NCI-H446 treated with DMSO at 0.1 percent for 48 hours (cell line): ENCODE measurements at places on chromosomes 2 and 18.

DNA sequence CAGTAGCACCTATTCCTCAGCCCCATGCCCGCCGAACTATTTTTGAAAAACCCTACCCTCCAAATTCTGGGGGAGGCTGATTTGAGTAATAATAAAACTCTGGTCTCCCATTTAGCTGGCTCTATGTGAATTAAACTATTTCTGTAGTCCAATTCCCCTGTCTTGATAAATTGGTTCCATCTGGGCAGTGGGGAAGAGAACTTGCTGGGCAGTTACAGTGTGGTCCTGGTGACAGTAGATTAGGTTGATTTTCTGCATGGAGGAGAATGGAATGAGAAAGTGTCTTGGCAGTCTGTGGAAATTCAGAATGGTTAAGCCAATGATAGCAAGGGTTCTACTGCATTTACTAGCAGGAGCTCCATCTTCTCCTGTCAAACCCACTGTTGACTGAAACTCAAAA is 95.0 kb downstream of the SPP2 start:
- DNase-seq, result no peak

GRCh38 chr18:45589356-45590035 is 25.8 kb upstream of the SLC14A2 start:
- DNase-seq, result peak; percentile 86

DNA sequence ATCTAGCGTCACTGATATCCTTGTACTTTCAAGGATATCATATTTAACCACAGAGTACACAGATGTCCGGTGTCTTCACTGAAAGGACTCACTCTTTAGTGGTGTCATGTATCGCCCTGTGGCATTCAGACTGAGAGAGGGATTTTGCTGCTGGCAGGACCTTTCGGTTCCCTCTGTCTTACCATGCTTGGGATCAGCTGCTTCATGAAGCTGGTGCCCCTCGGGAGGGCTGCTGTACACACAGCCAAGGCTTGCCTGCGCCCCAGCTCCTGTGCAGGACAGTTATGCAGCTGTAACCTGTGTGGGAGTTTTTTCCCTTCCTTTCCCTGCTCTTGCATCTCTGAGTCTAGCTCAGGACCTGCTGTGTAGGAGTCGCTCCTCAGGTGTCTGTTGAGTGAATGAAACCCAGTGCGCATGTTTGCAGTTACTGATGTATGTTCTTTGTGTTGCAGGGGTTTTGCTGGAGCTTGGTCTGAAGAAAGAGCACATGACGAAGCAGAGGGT is 64.4 kb downstream of the GREB1 start:
- DNase-seq, result no peak

GRCh38 chr2:61253136-61253535 is 91.1 kb downstream of the C2orf74 start:
- DNase-seq, result no peak

DNA sequence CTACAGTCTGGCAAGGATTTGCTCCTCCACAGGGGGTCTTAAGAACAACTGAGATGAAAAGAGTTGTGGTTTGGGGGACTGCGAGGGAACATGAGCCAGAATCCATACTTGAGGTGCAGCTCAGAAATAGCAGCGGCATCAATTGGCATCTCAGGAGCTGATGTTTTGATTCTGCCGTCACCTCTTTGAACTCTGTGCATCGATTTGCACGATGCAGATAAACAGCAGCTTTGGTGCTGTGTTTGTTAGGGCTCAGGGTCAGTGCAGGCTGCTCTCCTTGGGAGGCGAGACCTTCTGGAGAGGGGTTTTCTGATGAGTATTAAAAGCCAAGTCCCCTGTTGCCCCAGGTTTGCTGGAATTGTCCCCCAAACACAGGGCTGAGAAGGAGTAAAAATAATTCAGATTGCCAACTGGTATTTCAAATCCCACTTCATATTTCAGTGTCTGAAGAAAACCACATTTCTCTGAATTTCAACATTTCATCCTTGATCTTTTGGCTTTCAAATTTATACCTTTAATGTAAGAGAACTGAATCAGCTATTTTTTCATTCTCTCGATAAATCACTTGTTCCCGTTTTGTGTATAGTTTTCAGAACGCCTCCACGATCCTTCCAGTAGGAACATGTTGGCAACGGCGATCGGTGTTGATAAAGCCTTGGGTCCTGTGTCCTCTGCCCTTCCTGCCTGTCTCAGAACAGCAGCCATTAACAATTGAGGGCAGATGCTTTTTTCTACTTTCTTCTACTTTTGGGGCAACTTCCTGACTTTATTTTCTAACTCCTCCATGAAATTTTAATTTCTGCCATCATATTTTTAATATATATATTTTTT is 65.0 kb downstream of the RAB31 start:
- DNase-seq, result no peak

DNA sequence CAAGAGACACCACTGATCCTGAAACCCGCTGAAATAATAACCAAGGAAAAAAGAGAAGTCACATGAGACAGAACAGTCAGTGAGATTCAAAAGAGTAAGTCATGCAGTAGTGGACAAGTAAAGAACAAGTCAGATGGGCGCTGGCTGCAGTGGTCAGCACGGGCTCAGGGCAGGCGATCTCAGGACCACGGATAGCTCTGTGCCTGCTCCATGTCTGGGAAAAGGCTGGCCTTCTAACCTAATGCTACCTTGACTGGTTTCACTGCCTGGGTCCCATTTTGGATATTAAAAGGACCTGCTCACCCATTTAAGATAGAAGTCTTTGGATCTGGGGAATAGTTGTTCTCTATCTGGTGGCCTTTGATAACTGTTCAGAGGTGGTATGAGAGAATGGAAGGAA is 61.7 kb upstream of the LCLAT1 start:
- no peak for DNase-seq

DNA sequence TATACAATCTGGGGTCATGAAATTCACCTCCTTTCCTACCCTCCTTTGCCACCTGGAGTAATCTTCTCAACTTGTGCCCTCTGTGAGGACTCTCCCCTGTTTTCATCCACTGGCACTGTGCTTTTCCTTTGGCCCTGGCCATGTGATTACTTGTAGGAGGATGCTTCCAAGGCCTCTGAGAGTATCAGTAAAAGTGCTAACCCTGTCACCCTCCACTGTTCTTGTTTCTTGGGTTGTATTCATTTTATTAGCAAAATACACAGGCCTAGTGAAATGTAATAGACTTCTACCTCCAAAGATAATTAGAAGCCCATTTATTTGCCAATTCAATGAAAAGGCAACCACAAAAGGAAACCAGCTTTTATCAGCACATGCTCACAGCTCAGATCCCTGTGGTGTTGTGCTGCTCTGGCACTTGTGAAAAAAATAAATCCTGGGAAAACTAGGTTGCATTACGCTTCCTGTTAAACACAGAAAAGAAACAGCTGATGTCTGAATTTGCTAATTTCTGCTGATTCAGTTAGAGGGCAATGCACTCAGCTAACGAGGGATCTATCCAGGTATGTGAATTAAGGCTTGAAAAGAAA is 357.5 kb upstream of the ETAA1 start:
- no peak for DNase-seq

- no peak for DNase-seq
Observed at GRCh38 chr2:72137498-72138010, 10.1 kb downstream of the CYP26B1 start.

GRCh38 chr2:16221461-16222010 is 281.2 kb downstream of the MYCN start:
- DNase-seq, result no peak

GRCh38 chr2:39124746-39125057 is 3.9 kb upstream of the SOS1 start:
- no peak for DNase-seq

GRCh38 chr2:20141056-20141762 is 83.7 kb downstream of the SDC1 start:
- no peak for DNase-seq

- DNase-seq, result no peak
Observed at GRCh38 chr2:66346231-66346664, 88.7 kb upstream of the MEIS1 start.

DNA sequence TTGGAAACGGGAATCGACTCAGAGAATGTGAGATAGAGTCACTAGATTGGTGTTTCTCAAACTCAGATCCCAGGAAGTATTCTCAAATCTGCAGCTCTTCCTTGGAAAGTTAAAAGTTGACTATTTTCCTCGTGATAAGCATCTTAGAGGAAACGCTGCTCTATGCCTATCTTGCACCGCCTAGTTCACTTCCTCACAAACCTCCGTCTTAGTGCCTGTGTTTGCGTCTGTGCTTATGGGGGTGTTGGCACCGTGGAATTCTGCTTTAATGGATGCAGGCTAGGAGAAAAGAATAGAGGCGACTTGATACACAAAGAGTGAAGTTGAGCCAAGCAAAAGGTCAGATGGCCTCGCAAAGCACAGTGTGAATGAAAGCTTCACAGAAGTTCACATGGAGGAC is 255.3 kb upstream of the ID2 start:
- DNase-seq, result no peak

GRCh38 chr2:212454149-212454548 is 84.5 kb downstream of the ERBB4 start:
- DNase-seq, result no peak

GRCh38 chr2:41926614-41927580 is 120.9 kb upstream of the PKDCC start:
- no peak for DNase-seq

DNA sequence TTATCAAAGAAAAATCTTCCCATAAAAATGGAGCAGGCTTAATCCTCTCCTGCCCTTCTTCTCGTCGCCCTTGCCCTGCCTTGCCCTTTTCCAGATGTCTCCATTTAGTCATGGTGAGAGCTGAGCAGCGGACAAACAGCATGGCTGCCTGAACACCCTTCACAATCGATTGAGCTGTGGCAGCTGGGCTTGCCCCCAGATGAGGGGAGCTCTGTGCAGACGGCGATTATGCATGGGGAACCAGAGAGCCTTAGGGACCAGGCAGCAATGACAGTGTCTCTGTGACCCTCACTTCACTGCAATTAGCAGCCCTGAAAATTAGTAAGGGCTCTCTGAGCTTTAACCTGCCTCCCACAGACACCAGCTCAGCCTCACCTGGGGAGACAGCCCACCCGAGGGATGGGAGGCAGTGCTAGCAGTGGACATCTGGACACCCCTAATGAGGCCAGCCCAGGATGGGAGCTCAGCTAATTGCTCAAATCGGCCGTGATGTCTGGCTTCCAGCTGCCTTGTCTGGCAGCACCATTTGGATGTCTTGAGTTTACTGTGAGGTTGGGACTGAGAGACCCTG is 365.7 kb downstream of the TNS1 start:
- no peak for DNase-seq

DNA sequence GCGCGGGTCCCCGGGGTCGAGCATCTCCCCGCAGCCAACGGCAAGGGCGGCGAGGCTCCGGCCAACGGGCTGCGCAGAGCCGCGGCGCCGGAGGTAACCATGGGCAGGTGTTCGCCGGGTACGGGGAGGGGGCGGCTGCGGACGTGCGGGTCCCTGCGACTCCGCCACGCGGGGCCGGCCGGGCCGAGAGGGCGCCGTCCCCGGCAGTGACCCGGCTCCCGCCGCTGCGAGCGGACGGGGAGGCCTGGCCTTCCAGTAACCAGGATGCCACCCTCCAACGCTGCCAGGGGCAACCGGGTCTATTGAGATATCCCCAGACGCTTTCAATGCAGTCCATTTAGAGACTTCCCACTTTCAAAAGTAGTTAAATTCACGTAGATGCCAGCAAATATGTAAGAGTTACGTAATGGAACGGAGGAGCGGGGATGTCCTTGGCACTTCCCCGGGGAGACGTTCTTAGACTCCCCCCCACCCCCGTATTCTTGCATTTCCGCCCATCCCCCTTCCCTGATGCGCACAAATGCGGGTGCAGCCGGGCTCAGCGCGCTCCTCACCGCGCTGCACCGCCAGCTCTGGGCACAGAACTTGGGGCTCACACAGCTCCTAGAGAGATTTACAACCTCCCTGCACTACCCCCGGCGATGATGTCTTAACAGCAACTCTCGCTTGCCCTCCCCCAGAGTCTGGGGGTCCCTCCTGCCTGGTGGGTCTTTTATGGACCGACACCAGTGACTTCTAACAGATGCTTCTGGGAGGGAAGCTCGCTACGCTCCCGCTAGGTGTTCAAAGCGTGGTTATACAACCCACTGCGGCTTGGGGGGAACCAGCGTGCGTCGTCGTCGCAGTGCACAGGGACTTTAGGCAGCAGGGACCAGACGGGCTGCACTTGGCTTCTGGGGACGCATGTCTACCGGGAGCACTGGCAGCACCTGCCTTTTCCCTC is 657 bp downstream of the SGPP2 start:
- no peak for DNase-seq

DNA sequence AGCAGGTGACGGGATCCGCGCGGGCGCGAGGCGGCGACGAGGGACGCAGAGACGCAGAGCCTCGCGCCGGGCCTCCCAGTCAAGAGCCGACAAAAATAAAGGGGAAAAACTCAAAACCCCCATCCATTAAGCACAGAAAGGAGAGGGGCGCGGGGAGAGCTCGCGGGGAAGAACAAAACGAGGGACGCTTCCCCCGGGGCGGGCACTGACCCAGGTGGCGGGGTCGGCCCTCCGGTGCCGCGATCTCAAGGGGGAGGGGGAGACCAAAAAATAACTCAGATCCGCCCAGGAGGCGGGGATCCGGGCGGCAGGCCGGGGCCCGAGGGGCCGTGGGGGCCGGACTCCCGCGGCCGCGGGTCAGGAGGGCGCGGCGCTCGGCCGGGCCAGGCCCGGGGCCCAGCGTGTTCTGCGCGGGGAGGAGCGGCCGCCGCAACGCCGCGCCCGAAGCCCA is 597 bp downstream of the RNF103 start:
- DNase-seq, result no peak

DNA sequence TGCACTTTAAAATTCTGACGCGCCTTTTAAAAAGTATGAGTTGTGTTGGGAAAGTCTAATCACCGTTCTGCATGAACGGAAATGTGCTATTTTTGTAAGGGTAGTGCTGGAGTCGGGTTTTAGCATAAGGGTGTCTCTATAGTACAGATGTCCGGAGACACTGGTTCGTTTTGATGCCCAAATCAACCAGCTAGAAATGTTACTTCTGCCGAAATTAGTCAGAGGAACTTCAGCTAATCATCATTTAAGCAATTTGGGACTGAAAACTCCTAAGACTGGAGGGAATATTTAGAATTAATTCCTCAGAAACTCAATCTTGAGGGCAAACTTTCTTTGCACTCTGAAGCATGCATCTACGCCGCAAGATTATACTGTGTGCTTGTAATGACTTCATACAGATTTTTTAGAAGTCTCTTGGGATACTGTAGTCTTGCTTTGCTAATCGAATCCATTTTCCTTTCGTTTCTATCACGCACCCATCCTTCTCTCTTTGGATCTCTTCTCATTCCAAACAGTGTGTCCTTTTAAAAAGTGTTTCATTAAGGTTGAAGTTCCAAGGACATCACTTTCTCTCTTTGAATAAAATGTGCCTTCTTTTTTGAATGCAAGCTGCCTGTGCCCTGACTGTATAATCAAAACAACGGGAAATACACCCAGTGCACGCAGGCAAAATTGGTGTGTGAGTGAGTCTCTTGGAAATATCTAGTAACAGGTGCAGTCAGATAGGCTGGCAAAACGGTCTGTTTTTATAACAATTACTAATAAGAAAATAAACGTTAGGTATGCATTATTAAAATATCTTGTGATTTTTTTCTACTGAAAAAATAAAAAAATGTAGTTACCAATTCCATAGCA is 270.9 kb upstream of the TCF4 start:
- DNase-seq, result no peak

- DNase-seq, result no peak
Observed at GRCh38 chr18:51278045-51278649, 80.7 kb upstream of the MEX3C start.

GRCh38 chr2:11861044-11861443 is 114.6 kb downstream of the LPIN1 start:
- no peak for DNase-seq
